ENCODE measurements at places on chromosomes 12 and 14.

GRCh38 chr12:68425998-68426397 is 93.8 kb upstream of the MDM1 start:
- H3K4me1 ChIP-seq: peaks cover 3% of the 10 kb centered on the region
- DNase-seq: no peak
- no peaks in the 10 kb centered on the region for H3K36me3 ChIP-seq
- no peak overlapping the region for H3K4me3 ChIP-seq
- H3K27me3 ChIP-seq: no peaks in the 10 kb centered on the region

DNA sequence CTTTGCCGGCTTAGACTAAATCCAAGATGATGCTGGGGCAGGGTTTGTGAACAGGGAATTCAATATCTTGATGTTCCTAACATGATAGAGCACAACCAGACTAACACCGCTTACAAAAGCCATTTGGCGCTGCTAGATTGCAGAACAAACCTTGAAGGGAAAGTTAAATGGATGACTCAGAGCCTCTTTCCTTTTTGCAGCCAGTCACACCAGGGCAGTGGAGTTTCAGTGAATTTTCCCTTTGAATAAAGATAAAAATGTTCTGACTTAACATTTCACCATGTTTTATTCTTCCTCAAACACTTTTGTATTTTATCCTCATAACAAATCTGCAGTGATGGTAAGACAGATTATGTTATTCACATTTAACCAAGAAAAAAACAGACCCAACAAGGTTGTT is 47.3 kb downstream of the PDE6H start:
- H3K4me3 ChIP-seq: no peak overlapping the region
- no peak for DNase-seq
- no peaks in the 10 kb centered on the region for H3K27me3 ChIP-seq
- no peak overlapping the region for H3K27ac ChIP-seq

DNA sequence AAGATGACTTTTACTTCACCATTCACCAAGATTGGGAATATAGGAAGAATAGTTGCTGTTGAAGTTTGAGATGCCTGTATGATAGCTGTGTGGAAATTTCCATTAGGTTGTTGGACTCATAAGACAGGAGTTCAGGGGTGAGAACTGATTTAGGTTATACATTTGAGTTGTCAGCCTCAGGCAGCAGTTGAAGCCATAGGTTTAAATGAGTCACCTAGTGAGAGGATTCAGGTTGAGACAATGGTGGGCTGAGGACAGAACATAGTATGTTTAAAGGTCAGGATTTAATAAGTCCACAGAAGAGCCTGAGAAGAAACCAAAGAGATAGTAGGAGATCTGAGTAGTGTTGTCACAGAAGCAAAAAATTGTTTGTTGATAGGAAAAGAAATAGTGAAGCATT is 63.6 kb upstream of the MON2 start:
- DNase-seq: no peak
- no peaks in the 10 kb centered on the region for H3K4me1 ChIP-seq
- H3K27ac ChIP-seq: no peak overlapping the region
- H3K36me3 ChIP-seq: peaks cover 69% of the 10 kb centered on the region
- H3K4me3 ChIP-seq: no peak overlapping the region
- H3K27me3 ChIP-seq: no peaks in the 10 kb centered on the region

- H3K4me3 ChIP-seq: no peak overlapping the region
- H3K27me3 ChIP-seq: no peaks in the 10 kb centered on the region
- no peak for DNase-seq
- peaks cover 8% of the 10 kb centered on the region for H3K4me1 ChIP-seq
- H3K27ac ChIP-seq: no peak overlapping the region
- H3K36me3 ChIP-seq: no peaks in the 10 kb centered on the region
Observed at GRCh38 chr14:100438678-100439592, 115.8 kb downstream of the SLC25A47 start.

- H3K4me3 ChIP-seq: no peak overlapping the region
- DNase-seq: no peak
- H3K27me3 ChIP-seq: no peaks in the 10 kb centered on the region
- no peak overlapping the region for H3K27ac ChIP-seq
- H3K4me1 ChIP-seq: no peaks in the 10 kb centered on the region
Observed at GRCh38 chr12:63238892-63239291, 87.9 kb upstream of the AVPR1A start.

DNA sequence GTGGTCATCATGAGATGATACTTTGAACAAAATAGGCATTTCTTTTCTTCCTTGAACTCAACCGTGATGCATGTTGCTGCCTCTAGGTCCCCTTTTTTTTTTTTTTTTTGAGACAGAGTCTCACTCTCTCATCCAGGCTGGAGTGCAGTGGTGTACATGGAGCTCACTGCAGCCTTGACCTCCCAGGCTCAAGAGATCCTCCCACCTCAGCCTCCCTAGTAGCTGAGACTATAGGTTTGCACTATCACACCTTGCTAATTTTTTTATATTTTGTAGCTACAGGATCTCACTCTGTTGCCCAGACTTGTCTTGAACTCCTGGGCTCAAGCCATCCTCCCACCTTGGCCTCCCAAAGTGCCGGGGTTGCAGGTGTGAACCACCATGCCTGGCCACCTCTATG is 20.6 kb downstream of the DIP2B start:
- no peaks in the 10 kb centered on the region for H3K27me3 ChIP-seq
- no peak overlapping the region for H3K27ac ChIP-seq
- no peak overlapping the region for H3K4me3 ChIP-seq
- no peaks in the 10 kb centered on the region for H3K36me3 ChIP-seq
- H3K4me1 ChIP-seq: peaks cover 36% of the 10 kb centered on the region

- peaks cover 50% of the 10 kb centered on the region for H3K27me3 ChIP-seq
- H3K27ac ChIP-seq: no peak overlapping the region
- no peak overlapping the region for H3K4me3 ChIP-seq
- peaks cover 25% of the 10 kb centered on the region for H3K4me1 ChIP-seq
Observed at GRCh38 chr12:53695152-53696145, 19.6 kb upstream of the ATP5MC2 start.

DNA sequence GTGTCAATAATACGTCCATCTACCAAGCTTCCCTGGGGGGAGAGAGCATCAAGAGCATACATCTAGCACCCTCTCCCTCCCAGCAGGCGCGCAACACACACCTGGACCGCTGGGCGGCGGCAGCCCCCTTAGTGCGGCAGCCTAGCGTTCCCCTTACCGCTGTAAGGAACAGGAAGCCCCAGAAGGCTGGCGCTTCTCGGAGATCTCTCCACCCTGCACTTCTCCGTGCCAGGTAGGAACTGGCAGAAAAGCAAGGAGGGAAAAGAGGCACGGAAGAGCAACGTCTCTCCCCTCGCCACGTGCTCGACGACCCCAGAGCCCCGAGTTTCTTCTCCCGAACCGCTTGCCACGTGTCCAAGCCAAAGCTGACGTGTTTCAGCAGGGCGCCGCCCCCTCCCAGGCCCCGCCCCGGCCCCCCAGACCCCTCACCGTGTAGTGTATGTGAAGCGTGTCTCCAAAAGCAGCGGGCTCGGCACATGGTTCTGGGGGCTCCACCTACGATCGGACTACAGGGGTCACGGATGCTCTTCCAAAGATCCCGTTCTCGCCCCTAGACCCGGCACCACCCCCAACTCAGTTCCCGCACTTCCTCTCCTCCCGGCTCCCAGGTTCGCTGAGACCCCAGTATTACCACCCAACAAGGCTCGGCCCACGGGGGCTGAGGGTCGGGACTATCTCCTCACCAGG is 532 bp downstream of the FKBP11 start:
- peak overlapping the region; percentile 70 for H3K4me3 ChIP-seq
- DNase-seq: peak; percentile 66
- peak overlapping the region; percentile 26 for H3K27ac ChIP-seq
- peaks cover 50% of the 10 kb centered on the region for H3K36me3 ChIP-seq
- H3K27me3 ChIP-seq: no peaks in the 10 kb centered on the region
- peaks cover 21% of the 10 kb centered on the region for H3K4me1 ChIP-seq

DNA sequence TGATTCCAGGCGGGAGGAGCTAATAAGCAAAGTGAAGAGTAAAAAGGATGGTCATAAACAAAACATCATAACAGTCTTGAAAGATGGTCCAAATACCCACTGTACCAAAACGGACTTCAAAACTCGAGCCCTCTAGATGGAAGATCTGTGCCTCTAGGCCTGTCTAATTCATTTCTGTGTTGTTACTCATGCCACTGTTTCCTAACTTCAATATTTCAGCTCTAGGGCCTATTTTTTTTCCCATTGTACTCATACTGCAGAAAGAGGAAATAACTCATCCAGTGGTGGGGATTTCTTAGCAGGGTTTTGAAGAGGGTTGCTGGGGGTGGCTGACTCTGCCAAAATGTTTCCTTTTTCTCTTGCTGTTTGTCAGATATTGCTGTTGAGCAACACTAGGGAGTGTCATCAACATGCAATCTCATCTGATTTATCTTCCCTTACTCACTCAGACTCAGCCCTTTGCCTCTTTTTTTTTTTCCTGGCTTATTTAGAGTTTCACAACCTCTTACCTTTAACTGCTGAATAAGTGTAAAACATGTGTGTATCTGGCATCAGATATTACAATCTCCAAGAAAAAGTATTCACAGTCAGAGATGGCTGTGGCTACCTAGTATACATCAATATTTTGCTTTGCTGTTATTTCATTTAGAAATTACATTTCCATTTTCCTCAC is 189.6 kb downstream of the DUSP6 start:
- no peaks in the 10 kb centered on the region for H3K36me3 ChIP-seq
- H3K27ac ChIP-seq: peak overlapping the region; percentile 92
- H3K4me1 ChIP-seq: peaks cover 59% of the 10 kb centered on the region

- H3K27ac ChIP-seq: no peak overlapping the region
- no peak for DNase-seq
- H3K4me3 ChIP-seq: no peak overlapping the region
- H3K4me1 ChIP-seq: peaks cover 3% of the 10 kb centered on the region
- H3K27me3 ChIP-seq: no peaks in the 10 kb centered on the region
Observed at GRCh38 chr14:22518073-22518472, 71.0 kb downstream of the DAD1 start.

GRCh38 chr14:73478684-73479083 is 12.0 kb upstream of the RIOX1 start:
- no peak for DNase-seq
- H3K4me3 ChIP-seq: no peak overlapping the region
- no peaks in the 10 kb centered on the region for H3K27me3 ChIP-seq
- peaks cover 17% of the 10 kb centered on the region for H3K4me1 ChIP-seq

- DNase-seq: no peak
- H3K4me1 ChIP-seq: no peaks in the 10 kb centered on the region
- no peaks in the 10 kb centered on the region for H3K27me3 ChIP-seq
- no peak overlapping the region for H3K4me3 ChIP-seq
- H3K36me3 ChIP-seq: no peaks in the 10 kb centered on the region
- H3K27ac ChIP-seq: no peak overlapping the region
Observed at GRCh38 chr12:3991798-3992580, 118.8 kb upstream of the PARP11 start.

GRCh38 chr14:94676495-94677185 is 64.4 kb downstream of the SERPINA3 start:
- no peaks in the 10 kb centered on the region for H3K36me3 ChIP-seq
- no peaks in the 10 kb centered on the region for H3K27me3 ChIP-seq
- H3K4me1 ChIP-seq: no peaks in the 10 kb centered on the region

DNA sequence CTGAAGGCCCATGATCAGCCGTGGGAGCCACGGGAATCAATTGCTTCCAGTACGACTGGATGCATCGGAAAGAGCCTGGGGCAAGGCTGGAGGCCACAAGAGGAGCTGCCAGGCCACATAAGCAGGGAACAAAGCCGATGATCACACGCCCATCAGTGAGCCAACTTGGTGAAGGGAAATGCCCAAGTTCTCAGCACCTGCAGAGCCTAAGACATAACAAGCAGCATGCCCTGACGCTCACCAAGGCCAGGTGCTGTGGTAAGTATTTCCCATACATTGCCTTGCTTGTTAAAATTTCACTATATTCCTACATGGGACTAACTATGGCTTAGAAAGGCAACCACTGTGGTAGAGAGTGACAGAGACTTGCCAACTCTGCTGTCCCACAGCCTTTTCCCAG is 555.9 kb downstream of the BCL11B start:
- no peaks in the 10 kb centered on the region for H3K4me1 ChIP-seq
- DNase-seq: no peak
- H3K27me3 ChIP-seq: no peaks in the 10 kb centered on the region

- no peaks in the 10 kb centered on the region for H3K4me1 ChIP-seq
- no peak overlapping the region for H3K4me3 ChIP-seq
- no peak for DNase-seq
- no peak overlapping the region for H3K27ac ChIP-seq
- H3K36me3 ChIP-seq: no peaks in the 10 kb centered on the region
Observed at GRCh38 chr12:23569356-23569755, 380.1 kb downstream of the SOX5 start.

GRCh38 chr12:65585648-65586602 is 238.4 kb upstream of the HMGA2 start:
- DNase-seq: no peak
- H3K27ac ChIP-seq: no peak overlapping the region
- H3K36me3 ChIP-seq: no peaks in the 10 kb centered on the region
- no peak overlapping the region for H3K4me3 ChIP-seq
- no peaks in the 10 kb centered on the region for H3K4me1 ChIP-seq

DNA sequence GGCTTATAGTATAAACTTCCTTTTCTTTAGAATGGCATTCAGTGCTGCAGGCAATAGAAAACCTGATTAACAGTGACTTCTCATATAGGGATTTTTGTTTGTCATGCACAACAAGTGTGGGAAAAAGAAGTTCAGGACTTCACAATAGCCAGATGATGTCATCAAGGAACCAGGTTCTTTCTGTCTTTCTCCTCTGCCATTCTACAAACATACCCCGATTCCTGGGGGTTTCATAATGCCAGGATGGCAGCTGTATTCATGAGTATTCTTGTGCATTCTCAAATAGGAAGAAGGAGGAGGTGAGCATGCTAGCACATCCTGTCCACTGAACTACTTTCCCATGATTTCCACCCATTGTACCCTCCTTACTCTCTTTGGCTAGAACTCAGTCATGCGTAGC is 182.7 kb upstream of the EEA1 start:
- H3K27me3 ChIP-seq: no peaks in the 10 kb centered on the region
- no peaks in the 10 kb centered on the region for H3K36me3 ChIP-seq
- H3K4me3 ChIP-seq: no peak overlapping the region
- peaks cover 6% of the 10 kb centered on the region for H3K4me1 ChIP-seq
- no peak for DNase-seq

- H3K27me3 ChIP-seq: no peaks in the 10 kb centered on the region
- no peaks in the 10 kb centered on the region for H3K36me3 ChIP-seq
- H3K4me3 ChIP-seq: no peak overlapping the region
- no peak overlapping the region for H3K27ac ChIP-seq
- H3K4me1 ChIP-seq: no peaks in the 10 kb centered on the region
- no peak for DNase-seq
Observed at GRCh38 chr12:11477110-11477509, 81.7 kb upstream of the PRB2 start.

- H3K27ac ChIP-seq: no peak overlapping the region
- H3K27me3 ChIP-seq: peaks cover 12% of the 10 kb centered on the region
- H3K4me3 ChIP-seq: no peak overlapping the region
- DNase-seq: no peak
- no peaks in the 10 kb centered on the region for H3K4me1 ChIP-seq
Observed at GRCh38 chr12:52454411-52455201, 2.7 kb upstream of the KRT6B start.

- no peaks in the 10 kb centered on the region for H3K27me3 ChIP-seq
- DNase-seq: peak; percentile 72
- H3K27ac ChIP-seq: no peak overlapping the region
- peaks cover 15% of the 10 kb centered on the region for H3K4me1 ChIP-seq
Observed at GRCh38 chr12:121095544-121096198, 37.0 kb upstream of the P2RX7 start.

GRCh38 chr12:110010853-110011723 is 11.9 kb downstream of the ANKRD13A start:
- H3K36me3 ChIP-seq: no peaks in the 10 kb centered on the region
- DNase-seq: no peak
- no peak overlapping the region for H3K4me3 ChIP-seq
- no peaks in the 10 kb centered on the region for H3K27me3 ChIP-seq

- no peaks in the 10 kb centered on the region for H3K4me1 ChIP-seq
- no peak overlapping the region for H3K27ac ChIP-seq
Observed at GRCh38 chr14:32012062-32012461, 65.0 kb upstream of the ARHGAP5 start.

All from left lung (tissue), 14 donors.